NCI-H187 (cell line): ENCODE measurements at places on chromosomes 6 and 20.

- DNase-seq: no peak
These were observed 45.6 kb upstream of the MAN1A1 start for GRCh38 chr6:119395192-119395591.

DNA sequence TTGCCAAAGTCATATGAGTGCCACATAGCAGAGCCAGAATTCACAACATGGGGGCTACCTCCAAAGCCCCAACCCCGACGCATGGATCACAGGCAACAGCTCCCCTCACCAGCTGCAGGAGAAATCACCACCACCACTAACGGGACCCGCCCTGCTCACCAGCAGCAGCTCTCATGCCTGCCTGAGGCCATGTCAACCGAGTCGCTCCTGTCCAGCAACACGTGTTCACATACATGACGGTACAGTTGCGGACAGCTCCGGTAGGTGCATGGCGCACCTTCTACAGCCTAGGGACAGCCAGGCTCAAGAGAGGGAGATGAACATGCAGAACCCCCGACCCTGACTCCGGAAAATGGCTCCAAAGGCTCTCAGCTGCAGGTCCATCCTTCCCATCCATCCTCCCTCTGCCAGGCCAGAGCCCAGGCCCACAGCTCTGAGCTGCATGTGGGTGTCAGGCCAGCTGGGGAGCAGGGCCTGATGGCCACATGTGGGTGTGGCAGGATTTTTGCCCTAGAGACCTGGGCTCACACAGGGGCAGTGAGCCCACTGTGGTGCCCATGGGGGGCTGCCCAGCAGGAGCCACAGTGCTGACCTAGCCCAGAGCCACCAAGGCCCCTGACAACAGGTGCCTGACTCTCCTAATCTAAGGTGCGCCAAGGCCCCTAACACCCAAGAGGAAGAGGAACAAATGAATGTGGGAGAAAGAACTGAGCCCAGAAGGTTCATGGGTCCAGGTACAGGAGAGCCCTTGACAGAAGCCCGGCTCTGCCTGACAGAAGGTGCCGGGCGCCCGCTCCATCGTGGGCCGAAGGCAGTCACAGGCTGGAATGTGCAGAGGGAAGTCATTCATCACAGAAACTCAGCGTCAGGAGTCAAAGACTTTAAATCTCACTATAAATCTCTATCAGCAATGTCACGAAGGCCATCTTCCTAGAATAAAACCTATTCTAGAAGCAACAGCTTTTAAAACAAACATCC lies 10.5 kb downstream of the RPS6KA2 start:
- DNase-seq: no peak

DNA sequence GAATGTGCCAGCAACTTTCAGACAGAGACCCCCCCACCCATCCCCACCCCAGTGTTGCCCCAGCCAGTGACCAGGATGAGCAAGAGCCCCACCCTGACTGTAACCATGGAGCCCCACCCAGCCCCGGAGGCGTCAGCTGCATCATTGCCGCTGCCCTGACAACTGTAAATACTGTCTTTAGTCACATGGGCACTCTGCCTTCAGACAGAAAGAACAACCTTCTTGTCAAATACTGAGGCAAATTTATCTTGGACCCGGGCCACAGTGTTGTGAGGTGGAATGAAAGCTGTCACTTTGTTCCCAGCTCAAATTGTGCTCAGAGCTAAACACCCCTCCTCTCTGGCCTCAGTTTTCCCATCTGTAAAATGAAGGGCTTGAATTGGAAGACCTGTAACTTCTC lies 23.7 kb downstream of the MOCS3 start:
- no peak for DNase-seq

DNA sequence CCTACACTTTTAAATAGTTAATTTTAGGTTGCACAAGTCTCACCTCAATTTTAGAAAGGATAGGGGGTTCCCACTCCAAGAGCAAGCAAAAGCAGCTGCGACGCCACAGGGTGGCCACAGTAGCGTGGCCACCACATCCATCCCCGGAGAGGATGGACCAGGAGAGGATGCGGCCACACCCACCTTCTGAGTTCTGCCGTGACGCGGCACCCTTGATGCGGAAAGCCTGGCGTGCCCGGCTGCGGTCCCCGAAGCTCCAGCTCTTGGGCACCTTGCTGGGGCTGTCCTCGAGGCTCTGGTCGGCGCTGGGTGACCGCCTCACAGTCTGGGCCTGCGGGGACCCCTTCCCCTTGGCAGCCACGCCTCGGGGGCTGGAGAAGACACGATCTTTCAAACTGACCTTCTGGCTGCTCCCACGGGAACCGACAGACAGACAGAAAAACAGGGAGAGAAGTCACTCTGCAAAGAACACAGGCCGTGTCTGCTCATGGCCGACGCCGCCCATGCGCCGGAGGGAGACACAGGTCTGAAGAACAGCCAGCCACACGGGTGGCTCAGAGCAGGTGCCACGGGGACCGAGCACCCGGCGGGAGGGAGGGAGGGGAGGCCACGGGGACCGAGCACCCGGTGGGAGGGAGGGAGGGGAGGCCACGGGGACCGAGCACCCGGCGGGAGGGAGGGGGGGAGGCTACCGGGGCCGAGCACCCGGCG lies 53.7 kb upstream of the CHRNA4 start:
- no peak for DNase-seq

DNA sequence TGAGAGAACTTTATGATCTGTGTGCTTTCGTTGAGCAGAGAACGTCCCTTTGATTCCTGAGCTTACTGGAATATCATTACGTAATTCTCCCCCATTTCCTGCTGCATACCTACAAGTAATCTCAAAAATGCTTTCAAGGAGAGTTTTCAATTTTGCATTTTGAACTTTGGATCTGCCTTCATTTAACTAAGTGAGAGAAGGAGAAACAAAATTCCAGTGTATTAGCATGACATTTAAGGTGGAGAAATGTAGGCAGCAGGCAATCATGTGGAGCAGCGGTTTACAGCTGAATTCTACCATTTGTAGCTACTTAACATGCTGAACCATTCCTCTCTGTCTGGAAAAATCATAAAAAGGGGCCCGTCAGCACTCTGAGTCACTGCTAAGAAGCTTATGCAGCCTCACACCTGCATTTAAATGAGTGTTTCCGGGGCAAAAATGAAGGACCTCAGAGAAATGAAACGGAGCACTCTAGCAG lies 451.5 kb downstream of the PLCB1 start:
- no peak for DNase-seq

GRCh38 chr6:170036916-170037315 lies 254.0 kb downstream of the DLL1 start:
- DNase-seq: no peak

DNA sequence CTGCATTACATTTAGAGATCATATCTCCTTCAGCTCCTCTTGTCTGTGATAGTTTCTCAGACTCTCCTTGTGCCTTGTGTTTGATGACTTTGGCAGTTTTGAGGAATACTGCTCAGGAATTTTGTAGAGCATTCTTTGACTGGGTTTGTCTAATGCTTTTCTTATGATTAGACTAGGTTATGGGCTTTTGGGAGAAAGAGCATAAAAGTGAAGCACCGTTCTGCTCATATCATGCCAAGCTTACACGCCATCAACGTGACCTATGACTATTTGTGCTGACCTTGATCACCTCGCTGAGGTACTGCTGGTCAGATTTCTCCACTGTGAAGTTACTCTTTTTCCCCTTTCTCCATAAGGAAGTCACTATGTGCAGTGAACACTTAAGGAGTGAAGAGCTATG lies 256.0 kb downstream of the LY86 start:
- DNase-seq: no peak

DNA sequence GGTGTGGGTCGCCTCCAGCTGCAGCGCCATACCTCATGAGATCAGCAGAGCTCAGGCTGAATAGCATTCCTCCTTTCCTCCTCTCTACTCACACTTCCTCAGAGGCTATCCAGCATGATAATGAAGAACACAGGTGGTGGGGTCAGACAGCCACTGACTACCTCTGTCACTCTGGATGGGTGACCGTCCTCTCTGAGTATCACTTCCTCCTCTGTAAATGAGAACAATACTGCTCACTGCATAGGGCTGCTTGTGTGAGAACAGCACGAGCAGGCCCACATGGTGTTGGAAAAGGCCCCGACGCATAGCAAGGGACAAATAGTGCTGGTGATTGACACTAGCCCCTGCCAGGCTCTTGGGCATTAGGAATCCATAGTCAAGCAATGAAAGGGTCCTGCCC lies 239.1 kb downstream of the PRKN start:
- DNase-seq: no peak

DNA sequence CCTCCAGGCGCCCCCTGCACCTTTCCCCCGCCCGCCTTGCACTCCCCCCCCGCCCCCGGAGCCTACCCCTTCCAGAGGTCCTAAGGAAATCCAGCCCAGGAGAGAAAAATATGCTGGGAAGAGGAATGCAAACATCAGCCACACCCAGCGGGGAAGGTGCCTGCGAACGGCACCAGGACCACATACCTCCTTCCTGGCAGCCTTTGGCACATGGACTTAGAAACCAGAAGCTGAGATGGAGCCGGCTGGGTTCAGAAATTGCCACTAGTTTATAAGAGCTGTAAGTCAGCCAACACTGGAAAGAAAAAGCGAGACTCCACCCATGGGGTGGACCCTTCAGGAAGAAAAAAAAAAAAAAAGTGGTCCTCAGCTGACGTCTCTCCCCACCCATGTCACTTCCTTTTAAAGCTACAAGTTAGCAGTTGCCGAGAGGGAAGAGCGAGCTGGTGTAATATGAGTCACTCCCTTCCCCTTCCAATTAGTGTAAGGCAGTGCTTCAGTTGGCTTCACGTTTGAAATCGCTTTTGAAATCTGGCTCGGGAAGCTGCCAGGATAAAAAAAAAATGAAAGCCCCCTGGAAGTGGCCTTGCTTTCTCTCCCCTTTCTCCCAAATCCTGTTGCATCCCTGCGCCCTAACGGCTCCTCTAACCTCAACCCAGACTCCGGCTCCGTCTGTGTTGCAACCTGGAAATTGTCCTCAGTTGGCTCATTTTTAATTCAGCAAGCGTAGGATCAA lies at the start of gene AGPAT4:
AGPAT4 (minus strand) TSS at position 310 of the 736 bp plus-strand sequence. CDS start 41,848 bp downstream, outside the sequence.
- no peak for DNase-seq

DNA sequence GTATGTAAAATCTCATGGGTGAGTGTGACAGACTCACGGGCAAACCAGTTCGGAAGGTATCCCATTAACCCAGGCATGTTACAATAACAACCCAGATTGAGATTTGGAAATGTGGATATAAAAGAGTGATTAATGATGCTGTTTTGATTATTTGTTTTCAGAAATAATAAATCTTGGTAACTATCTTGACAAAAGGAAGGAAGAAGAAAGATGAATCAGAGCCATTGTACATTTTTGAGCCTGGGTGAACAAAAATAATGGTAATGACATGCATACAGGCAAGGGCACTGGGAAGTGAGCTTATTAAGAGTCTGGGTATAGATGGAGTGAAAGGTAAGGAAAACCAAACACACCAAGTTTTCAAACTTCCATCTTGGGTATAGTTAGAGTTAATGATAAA lies 862.0 kb downstream of the PHF3 start:
- DNase-seq: no peak

DNA sequence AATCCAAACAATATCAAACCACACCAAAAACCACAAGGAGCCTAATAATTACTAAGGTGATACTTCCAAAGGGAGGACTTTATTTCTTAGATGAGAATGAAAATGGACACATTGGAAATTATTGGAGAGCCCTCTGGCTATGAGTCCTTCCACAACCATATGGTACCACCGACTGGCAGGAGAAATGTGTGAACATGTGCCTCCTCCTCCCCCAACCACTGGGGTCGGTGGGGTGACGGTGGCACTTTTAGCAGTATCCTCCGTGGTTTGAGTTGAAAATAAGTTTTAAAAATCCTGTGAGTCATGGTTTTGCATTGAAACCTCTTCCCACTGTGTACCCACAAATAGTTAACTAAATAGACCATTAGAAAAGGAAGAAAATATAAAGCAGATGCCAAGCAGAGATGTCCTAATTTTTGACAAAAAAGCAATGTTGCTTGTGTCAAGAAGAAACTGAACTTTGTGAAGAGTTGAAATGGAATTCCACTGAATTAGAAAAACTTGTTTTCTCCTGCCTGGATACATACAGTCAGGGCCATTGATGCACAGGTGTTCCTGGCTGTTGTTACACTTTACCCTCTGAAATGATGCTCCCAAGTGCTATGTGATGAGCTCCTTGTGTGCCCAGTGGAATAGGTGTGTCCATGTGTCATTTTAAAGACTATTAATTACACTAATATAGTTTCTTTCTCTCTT lies 3.2 kb downstream of the EDN1 start:
- DNase-seq: no peak

DNA sequence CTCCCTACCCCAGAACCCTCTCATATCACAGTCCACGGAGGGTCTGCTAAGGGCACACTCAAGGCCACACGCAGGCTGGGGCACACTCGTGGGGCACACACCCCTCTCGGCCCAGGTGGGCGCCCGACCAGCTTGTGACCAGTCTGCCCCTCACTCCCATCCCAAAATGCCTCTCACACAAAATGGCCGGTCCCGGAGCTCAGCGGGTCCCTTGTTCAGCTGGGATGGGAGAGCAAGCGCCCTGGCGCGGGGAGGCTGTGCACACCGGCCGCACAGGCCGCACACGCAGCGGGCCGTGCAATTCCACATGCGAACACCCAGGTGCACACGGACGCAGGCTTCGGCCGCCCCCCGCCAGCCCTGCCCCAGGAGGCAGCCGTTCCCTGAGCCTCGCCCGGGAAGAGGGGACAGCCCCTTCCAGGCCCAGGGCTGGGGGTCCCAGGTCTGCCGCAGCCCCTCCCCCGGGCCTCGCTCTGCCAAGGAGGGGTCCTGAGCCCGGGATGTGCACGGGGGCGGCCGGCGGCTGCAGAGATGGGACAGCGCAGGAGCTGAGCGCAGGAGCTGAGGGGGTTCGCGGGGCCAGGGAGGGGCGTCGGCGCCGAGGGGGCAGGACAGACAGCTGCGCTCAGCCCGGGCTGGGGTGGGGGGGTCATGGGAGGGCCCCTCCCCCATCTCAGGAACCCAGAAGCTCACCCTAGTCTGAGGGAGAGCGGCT lies 1.3 kb downstream of the KCNQ2 start:
- DNase-seq: no peak

- DNase-seq: no peak
These were observed 31.2 kb downstream of the PNLDC1 start for GRCh38 chr6:159831373-159831679.

DNA sequence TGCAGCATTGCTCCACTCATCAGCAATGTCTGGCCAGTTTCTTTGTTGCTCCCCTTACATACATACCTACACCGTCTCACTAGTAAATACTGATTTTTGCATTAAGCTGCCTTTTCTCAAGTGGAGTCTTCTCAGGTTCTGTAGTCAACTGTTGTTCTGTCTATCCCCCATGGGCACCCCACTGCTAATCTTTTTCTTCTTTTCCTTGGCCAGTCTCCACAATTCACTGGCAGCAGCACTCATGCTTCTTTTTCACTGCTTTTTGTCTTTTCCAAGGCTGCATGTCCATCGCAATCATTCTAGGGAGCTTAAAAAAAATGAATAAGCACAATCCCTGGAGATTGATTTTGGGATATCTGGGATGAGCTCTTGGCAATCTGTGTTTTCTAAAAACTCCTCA lies 10.3 kb upstream of the ERVFRD-1 start:
- no peak for DNase-seq
